ENCODE measurements at places on chromosomes 11 and 22.

DNA sequence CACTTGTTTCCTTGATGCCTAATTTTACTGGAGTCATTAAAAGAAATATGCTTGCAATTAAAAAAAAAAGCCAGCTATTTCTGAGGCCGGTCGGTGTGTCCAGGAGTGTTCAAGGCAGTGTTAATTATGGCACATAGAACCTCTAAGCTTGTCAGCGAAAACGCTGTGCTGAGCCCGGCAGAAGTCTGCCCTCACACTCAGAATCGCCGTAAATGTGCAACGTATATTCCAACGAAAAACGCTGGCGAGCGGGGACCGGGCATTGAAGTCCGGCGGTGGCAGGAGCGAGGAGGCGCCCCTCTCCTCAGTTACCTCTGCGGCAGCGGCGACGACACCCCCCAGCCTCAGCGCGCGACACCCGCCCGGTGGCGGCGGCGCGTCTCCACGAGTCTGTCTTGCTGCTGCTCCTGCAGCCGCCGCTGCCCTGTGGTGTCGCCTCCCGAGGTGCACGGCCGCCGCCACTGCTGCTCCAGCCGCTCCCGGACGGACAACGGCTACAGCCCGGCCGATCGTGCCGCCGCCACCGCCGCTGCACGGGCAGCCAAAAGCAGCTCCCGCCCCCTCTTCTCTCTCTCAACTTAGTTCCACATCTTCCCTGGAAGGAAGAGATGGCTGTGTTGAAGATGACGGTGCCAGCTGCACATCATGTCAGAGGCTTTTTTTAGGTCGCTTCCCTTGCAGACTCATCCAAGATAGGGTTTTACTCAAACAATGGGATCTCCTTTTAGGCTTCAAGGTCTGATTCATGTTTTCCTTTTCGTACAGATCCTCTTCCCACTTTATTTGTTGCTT lies 56.0 kb downstream of the JAM3 start:
- DNase-seq = peak; percentile 86
- peak overlapping the region; percentile 76 for H3K4me3 ChIP-seq
- H3K4me1 ChIP-seq = peaks cover 39% of the 10 kb centered on the region
- peak overlapping the region; percentile 60 for H3K27ac ChIP-seq
- H3K27me3 ChIP-seq = no peaks in the 10 kb centered on the region
- no peaks in the 10 kb centered on the region for H3K36me3 ChIP-seq

DNA sequence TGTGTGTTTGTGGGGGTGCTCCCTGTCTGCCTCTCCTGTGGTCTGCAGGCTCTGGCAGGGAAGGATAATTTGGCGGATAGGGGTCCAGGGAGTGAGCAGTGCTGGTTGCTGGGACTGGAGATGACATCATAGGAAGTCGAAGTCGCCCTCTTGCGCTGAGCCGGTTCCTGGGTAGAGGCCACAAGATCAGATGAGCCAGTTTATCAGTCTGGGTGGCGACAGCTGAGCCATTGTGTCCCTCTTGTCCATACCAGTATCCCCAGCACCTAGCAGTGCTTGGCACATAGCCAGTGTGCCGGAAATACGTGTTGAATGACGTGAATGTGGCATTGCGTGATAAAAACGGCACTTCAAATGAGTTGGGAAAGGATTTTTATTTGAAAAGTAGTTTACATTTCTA lies 9.8 kb downstream of the APOL5 start:
- H3K27ac ChIP-seq = no peak overlapping the region
- no peak for DNase-seq
- no peak overlapping the region for H3K4me3 ChIP-seq
- H3K27me3 ChIP-seq = peaks cover 2% of the 10 kb centered on the region
- peaks cover 10% of the 10 kb centered on the region for H3K4me1 ChIP-seq

DNA sequence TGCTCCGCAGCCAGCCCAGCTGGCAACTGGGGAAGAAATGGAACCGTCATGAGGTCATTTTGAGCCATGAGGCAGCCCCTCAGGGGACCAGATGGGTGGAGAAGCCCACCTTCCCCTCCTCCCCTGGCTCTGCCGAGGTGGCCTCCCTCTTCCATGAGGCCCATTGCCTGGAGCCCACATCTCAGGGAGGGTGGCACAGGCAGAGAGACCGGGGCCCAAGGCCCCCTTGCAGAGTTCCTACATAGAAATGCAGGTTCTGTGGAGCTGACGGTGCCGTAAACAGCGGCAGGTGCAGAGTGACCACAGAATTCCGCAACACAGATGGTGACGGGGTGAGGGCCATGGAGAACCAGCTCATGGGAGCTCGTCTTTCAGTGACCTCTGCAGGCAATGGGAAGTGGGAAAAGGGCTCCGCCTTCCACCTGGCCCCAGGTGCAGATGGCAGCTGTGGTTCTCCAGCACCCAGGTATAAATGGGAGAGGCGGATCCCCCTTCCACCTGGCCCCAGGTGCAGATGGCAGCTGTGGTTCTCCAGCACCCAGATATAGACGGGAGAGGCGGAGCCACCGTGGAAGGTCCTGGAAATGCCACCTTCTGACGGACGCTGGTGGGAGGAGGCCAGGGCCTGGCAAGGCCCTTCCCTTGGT lies 765.4 kb downstream of the BRD1 start:
- H3K36me3 ChIP-seq = no peaks in the 10 kb centered on the region
- no peak overlapping the region for H3K27ac ChIP-seq
- no peaks in the 10 kb centered on the region for H3K4me1 ChIP-seq
- H3K4me3 ChIP-seq = no peak overlapping the region
- no peak for DNase-seq
- no peaks in the 10 kb centered on the region for H3K27me3 ChIP-seq

GRCh38 chr11:35802221-35802620 lies 139.6 kb downstream of the TRIM44 start:
- H3K36me3 ChIP-seq = peaks cover 12% of the 10 kb centered on the region
- H3K27me3 ChIP-seq = no peaks in the 10 kb centered on the region

DNA sequence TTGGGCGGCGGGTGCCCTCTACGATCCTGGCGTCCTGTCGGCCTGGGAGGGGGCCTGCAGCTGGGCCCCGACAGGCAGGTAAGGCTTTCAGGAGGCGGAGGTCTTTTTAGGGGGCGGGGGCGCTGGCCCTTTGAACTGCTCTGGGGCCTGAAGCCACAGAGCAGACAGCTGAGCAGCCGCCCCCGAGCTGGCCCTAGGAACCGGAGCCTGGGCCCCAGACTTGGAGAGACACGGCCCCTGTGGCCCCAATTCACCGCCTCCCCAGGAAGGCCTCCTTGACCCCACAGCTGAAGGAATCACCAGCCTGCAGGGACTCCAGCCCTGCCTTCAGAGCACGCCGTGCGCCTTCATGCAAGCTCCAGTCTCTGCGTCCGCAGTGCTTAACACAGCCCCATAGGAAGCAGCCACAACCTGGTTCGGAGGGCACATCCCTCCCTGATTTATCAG lies 618 bp upstream of the CERK start:
- H3K27ac ChIP-seq = no peak overlapping the region
- no peaks in the 10 kb centered on the region for H3K36me3 ChIP-seq
- peak; percentile 91 for DNase-seq
- no peaks in the 10 kb centered on the region for H3K27me3 ChIP-seq
- H3K4me3 ChIP-seq = peak overlapping the region; percentile 78

DNA sequence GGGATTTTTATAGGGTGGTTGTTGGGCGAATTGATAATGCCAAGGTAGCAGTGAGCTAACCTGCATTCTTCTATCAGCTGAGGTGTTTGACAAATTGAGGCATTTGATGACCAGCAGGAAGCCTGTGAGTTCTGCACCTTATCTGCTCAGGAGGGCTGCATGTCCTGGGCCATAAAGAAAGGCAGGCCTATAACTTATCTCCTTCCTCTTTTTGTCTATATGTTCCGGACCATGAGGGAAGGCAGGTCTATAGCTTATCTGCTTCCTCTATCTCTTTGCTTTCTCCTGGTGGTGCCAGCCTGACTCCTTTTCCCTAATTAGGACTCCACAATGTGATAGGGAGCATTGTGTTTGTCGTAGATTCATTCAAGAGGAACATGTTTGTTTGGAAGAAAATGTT lies 8.6 kb upstream of the JAM3 start:
- H3K36me3 ChIP-seq = no peaks in the 10 kb centered on the region
- H3K27ac ChIP-seq = no peak overlapping the region
- H3K27me3 ChIP-seq = peaks cover 7% of the 10 kb centered on the region
- DNase-seq = no peak
- no peak overlapping the region for H3K4me3 ChIP-seq

GRCh38 chr22:37228106-37229011 lies 15.7 kb downstream of the RAC2 start:
- DNase-seq = peak; percentile 86
- H3K4me3 ChIP-seq = no peak overlapping the region
- no peaks in the 10 kb centered on the region for H3K27me3 ChIP-seq
- peaks cover 29% of the 10 kb centered on the region for H3K4me1 ChIP-seq
- peaks cover 19% of the 10 kb centered on the region for H3K36me3 ChIP-seq

DNA sequence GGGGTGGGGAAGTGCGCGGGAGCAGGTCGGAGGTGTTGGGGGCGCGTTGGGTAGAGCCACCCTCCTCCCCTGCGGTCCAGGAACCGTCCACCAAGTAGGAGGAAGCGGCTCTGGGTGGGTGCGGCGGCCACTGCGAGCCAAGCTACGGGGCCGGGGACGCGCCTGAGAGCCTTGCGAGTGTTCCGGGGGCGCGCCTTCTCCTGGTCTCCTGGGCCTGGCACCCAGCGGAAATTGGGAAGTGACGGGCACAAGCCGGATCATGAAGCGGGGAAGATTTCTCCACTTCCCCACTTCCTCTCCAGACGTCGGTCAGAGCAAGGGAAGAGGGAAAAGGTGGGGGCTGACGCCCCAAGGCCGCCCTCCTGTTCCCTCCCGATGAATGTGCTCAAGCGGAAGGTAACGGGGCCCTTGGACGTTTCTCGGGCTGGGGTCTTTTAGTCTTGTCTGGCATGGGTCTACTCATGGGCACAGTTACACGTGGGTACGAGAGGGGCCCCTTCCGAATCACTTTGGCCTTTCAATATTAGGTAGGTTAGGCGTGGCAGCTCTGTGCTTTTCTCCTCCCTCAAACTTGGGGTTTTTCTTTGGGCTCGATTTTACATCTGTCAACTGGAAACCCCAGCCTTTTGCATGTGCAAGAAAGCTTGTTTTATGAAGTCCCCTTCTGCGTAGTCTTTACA lies 865 bp downstream of the RBM14 start:
- H3K36me3 ChIP-seq = peaks cover 19% of the 10 kb centered on the region
- peak overlapping the region; percentile 85 for H3K4me3 ChIP-seq
- peak overlapping the region; percentile 94 for H3K27ac ChIP-seq
- H3K4me1 ChIP-seq = peaks cover 25% of the 10 kb centered on the region

GRCh38 chr22:46806794-46807193 lies 44.3 kb downstream of the TBC1D22A start:
- H3K4me3 ChIP-seq = no peak overlapping the region
- no peak for DNase-seq
- H3K36me3 ChIP-seq = no peaks in the 10 kb centered on the region
- H3K27me3 ChIP-seq = no peaks in the 10 kb centered on the region

DNA sequence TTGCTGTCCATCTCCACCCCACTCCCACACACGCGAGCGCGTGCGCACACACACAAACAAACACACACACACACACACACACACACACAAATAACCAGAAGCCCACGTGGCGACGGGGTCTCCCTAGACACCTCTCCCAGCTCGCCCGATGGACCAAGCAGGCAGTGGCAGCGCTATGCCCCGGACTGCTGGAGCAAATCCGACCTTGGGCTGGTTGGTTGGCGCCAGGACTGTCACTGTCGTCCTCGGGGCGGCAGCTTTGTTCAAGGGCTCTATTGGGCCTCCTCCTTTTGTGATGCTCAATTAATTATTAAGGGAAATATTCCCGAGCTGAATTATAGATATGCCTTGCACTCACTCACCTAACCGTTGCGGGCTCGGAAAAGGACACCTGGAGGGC lies 1.7 kb upstream of the KCNA4 start:
- no peaks in the 10 kb centered on the region for H3K4me1 ChIP-seq
- DNase-seq = no peak
- H3K36me3 ChIP-seq = no peaks in the 10 kb centered on the region
- no peak overlapping the region for H3K4me3 ChIP-seq

- no peaks in the 10 kb centered on the region for H3K4me1 ChIP-seq
- peaks cover 2% of the 10 kb centered on the region for H3K27me3 ChIP-seq
- peak; percentile 51 for DNase-seq
- no peak overlapping the region for H3K27ac ChIP-seq
Measured at GRCh38 chr11:117818041-117818873, 6.3 kb downstream of the FXYD2 start.

- H3K36me3 ChIP-seq = no peaks in the 10 kb centered on the region
- H3K27ac ChIP-seq = no peak overlapping the region
- H3K27me3 ChIP-seq = peaks cover 11% of the 10 kb centered on the region
- no peak for DNase-seq
- no peak overlapping the region for H3K4me3 ChIP-seq
- peaks cover 6% of the 10 kb centered on the region for H3K4me1 ChIP-seq
Measured at GRCh38 chr22:36561291-36561811, 32.4 kb upstream of the EIF3D start.

GRCh38 chr11:47136327-47136726 lies 40.4 kb downstream of the ARFGAP2 start:
- DNase-seq = no peak
- H3K27me3 ChIP-seq = no peaks in the 10 kb centered on the region
- H3K4me3 ChIP-seq = no peak overlapping the region
- no peaks in the 10 kb centered on the region for H3K36me3 ChIP-seq
- peaks cover 16% of the 10 kb centered on the region for H3K4me1 ChIP-seq
- H3K27ac ChIP-seq = no peak overlapping the region

GRCh38 chr11:78759071-78759470 lies 184.4 kb upstream of the NARS2 start:
- no peak overlapping the region for H3K4me3 ChIP-seq
- H3K27ac ChIP-seq = no peak overlapping the region
- H3K36me3 ChIP-seq = no peaks in the 10 kb centered on the region
- no peaks in the 10 kb centered on the region for H3K4me1 ChIP-seq
- no peak for DNase-seq
- peaks cover 2% of the 10 kb centered on the region for H3K27me3 ChIP-seq

DNA sequence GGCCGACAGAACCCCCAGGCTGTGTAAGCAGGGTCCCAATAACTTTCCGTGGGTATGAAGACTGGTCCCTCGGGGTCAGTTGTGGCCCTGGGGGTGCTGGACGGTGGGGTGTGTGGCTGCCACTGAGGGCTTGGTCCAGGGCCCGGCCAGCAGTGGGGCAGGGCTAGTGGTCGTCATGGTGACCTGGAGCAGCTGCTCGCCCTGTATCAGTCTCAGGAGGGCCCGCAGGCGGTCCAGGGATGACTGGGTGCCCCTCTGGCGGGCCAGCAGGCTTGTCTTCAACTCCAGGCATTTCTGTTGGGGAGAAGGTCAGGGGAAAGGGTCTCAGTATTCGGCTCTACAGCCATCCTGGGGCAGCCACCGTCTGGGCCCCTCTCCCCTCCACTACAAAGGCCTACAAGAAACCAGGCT lies 126.8 kb downstream of the PHF21B start:
- no peak for DNase-seq
- no peaks in the 10 kb centered on the region for H3K36me3 ChIP-seq
- H3K4me1 ChIP-seq = no peaks in the 10 kb centered on the region
- no peak overlapping the region for H3K27ac ChIP-seq

GRCh38 chr22:36358533-36359469 lies 29.0 kb downstream of the MYH9 start:
- no peaks in the 10 kb centered on the region for H3K27me3 ChIP-seq
- H3K36me3 ChIP-seq = peaks cover 34% of the 10 kb centered on the region
- peak overlapping the region; percentile 92 for H3K27ac ChIP-seq

DNA sequence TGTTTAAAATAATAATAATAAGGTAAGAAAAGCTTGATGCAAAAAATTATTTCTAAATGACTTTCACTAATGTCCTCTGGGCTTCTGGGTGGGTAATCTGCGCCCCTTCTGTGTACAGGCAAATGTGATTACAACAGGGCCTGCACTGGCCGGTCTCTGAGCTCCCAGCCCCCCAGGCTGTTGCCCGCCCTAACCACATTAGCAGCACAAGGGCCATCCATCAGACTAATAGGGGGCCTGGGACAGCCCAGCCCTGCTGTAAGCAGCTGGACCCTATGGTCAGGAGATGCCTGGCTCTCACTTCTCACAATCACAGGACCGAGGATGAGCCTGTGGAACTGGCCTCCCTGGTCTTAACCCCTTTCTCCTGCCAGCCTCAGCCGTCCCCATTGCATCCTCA lies 388.4 kb downstream of the BUD13 start:
- H3K27me3 ChIP-seq = no peaks in the 10 kb centered on the region
- no peak for DNase-seq
- H3K4me3 ChIP-seq = no peak overlapping the region
- H3K27ac ChIP-seq = no peak overlapping the region

Data from osteoblast (primary cell).